Naive thymus-derived CD8-positive, alpha-beta T cell (primary cell): ENCODE measurements at places on chromosomes 2 and 18. TPM values are rescaled to one million over a fixed set of nuclear protein-coding genes. Genes with fewer than 3 reads are reported as not detected.

The PROKR1 gene
- not detected for total RNA-seq

The NT5C1B gene
- total RNA-seq, result not detected

The AQP12A gene
- not detected for total RNA-seq

The CPS1 gene
- 0.55 TPM for total RNA-seq

The NAT8 gene
- not detected for total RNA-seq

The GPBAR1 gene
- total RNA-seq, result 1.1 TPM

The ASTL gene
- total RNA-seq, result 5.3 TPM
